ENCODE measurements at places on chromosomes 11 and 22. TPM values are rescaled to one million over a fixed set of nuclear protein-coding genes. Genes with fewer than 3 reads are reported as not detected.

- DNase-seq, result no peak
These were observed 5.9 kb upstream of the MRGPRG start for GRCh38 chr11:3224401-3225057.

DNA sequence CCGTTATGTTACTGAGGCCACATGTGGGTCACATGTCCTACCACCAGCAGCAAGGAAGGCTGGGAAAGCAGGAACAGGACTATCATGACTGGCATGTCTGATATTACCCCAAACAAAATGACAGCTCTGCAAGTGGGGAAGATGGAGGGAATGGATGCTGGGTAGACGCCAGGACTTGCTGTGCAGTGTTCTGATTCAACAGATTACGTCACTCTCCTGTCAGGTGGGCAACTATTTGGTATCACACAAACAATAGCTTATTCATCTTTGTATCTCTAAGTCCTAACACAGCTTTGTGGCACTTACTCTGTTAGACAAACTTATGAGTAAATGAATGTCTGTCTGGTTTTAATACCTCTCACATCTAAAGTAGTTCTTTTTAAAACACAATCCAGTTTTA lies 105.2 kb downstream of the SPON1 start:
- DNase-seq, result no peak

DNA sequence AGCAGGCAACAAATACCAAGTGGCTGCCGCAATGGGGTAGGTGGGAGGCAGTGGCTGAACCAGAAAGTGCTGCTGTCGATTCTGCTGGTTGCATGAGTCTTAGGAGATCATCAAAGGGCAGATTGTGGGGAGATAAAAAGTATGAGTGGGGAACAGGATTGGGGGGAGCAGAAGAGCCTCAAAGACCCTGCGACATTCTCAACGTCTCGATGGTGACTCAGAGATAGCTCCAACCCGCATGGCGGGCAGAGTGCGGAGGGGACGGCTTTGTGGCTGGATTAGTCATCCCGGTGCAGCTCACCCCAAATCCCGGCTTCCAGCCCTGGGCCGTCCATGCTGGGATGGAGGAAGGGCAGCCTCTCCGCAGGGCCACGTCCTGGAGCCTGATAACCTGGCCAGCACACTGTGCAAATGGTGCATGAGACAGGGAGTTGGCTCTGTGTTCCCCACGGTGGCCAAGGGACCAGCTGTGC lies 11.6 kb upstream of the RTN4R start:
- DNase-seq, result no peak

- DNase-seq, result no peak
These were observed 387.1 kb downstream of the SOX6 start for GRCh38 chr11:15969281-15969680.

DNA sequence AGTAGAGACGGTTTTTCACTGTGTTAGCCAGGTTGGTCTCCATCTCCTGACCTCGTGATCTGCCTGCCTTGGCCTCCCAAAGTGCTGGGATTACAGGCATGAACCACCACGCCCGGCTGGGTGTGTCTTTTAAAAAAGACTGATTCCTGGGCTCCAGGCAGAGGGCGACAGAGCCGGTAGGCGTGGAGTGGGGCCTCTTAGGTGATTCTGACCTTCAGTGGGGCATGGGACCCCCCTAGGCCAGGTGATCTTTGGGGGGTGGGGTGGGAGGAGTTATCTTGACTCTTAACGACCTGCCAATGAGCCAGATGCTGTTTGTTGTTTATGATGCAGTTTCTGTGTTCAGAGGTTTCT lies 12.9 kb upstream of the SORL1-AS1 start:
- DNase-seq, result no peak

GRCh38 chr11:45300715-45301114 lies 14.6 kb upstream of the SYT13 start:
- no peak for DNase-seq

DNA sequence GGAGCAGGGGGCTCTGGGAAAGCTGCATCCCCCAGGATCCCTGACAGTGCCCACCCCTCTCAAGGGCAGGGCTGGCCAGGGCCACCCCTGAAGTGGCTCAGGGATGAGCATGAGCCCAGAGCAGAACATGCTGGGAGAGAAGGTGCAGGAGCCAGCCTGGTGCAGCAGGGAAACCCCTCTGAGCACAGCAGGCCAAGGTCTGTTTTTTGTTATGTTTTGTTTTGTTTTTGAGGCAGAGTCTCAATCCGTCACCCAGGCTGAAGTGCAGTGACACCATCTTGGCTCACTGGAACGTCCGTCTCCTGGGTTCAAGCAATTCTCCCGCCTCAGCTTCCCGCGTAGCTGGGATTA lies 792 bp upstream of the SBF1 start:
- DNase-seq, result no peak

- no peak for DNase-seq
These were observed 60.3 kb downstream of the AMBRA1 start for GRCh38 chr11:46533396-46534100.

DNA sequence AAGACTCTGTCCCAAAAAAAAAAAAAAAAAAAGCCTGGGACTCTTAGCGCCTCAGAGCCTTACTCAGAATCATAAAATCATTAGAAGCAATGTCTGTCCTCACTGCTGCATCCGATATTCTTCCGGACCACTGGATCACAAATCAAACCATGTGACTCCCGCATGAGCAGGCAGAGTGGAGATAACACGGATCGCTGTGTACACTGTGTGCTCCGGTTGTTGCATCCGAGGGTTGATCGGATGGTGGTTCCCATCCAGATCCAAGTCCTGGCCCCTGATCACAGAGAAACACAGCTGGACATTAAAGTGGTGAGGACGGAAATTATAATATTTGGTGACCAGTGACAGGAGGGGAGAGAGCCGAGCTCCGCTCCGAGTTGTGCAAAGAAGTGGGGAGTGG lies 9.7 kb upstream of the TXNRD2 start:
- no peak for DNase-seq

Gene PATE3
- not detected for total RNA-seq

Gene RASL10A
- total RNA-seq, result 0.17 TPM

Gene THRSP
- total RNA-seq, result 0.30 TPM
